ENCODE measurements at places on chromosomes 5 and 9.

GRCh38 chr5:126514558-126515141, 80.4 kb downstream of the ALDH7A1 start:
- DNase-seq = no peak

DNA sequence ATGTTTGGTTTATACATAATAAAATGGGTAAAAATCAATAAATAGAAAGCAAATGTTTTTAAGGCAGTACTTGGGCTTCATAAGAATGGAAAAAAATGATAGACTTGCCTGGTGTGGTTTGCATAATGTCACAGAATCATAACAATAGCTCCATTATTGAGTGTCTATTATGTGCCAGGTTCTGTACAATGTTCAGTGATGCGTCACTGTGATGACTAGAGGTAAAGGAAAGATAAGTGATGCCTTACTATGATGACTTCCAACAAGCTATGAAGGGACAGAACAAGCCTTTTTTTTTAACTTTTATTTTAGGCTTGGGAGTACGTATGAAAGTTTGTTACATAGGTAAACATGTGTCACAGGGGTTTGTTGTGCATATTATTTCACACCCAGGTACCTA, 128.8 kb downstream of the TMC1 start:
- DNase-seq = no peak

DNA sequence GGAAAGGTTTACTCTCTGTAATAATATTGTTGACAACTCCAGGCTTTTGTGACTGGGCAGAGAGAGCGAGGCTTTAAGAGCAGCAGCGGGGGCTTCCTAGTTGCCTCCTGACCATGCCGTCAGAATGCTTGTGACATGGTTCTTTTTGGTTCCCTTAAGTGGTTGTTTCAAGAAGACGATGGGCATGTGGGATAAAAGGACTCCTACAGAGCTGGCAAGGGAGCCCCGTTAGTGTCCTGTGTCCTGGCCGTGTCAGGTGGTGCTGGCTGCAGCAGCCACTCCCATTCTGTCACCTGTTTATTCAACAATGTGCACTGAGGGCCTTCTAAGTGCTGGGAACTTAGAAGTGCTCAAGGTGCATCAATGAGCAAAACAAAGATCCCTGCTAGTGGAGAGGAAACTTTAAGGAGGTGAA, 19.7 kb downstream of the LCP2 start:
- no peak for DNase-seq

DNA sequence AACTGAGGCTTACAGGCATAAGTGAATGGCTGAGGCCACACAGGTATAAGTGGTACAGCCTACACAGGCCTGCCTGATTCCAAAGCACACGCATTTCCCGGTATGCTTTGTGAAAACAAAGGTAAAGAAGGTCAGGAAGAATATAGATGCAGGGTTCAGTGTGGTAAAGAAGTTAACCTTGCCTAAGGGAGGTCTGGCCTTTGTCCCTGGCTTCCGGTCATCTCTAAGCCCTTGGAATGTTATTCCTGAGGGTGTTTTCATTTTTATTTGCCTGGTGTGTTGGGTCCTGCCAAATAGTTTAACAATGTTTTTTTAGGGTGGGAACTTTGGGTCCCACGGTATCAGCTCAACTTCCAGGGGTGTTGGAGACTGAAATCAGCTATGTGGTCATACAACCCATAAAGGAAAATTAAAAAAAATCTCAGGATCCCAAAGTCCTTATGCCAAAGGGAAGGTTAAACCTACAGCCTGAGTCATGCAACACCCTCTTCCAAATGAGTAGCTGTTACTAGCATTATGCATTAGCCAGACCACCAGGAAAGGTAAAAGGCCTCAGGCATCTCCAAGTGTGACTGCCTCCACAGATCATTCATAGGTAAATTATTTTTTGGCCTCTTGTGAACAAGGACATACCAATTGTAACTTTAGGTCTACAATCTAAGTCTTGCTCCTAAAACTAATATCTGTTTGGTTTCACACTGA, 124.6 kb downstream of the ATP10B start:
- no peak for DNase-seq

GRCh38 chr9:37540634-37541033, 35.5 kb downstream of the FBXO10 start:
- no peak for DNase-seq

Data from CD8-positive, alpha-beta memory T cell (primary cell).